ENCODE measurements at places on chromosomes 4 and X.

DNA sequence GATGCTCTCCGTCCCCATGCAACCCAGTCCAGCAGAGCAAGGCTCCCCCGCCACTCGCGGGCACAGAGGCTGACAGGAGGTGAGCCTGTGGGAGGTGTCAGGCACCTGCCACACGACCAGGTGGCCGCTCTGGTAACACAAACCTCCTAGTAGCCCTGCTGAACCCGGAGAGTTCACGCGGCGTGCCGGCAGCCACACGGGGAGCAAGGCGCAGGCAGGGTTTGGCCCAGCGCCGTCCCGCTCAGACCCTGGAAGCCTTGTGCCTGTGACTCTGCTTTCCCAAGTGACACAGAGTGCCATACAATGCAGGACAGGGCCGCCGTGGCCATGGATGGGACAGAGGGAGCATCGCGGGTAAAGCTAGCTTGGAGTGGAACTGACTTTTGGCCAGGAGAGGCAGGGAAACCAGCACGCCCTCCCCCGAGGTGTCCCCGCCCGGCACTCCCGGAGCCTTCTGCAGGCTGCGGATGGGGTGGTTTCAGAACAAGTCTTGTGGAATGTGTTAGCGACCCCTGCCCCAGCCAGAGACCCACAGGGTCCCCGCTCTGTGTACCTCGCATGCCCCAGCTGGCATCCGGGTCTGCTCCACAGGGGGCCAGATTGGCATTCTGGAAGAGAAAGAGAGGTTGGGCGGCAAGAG lies 44.7 kb upstream of the AFAP1 start:
- no peak for DNase-seq

- DNase-seq = no peak
Measured at GRCh38 chrX:118198577-118198976, 82.0 kb upstream of the KLHL13 start.

DNA sequence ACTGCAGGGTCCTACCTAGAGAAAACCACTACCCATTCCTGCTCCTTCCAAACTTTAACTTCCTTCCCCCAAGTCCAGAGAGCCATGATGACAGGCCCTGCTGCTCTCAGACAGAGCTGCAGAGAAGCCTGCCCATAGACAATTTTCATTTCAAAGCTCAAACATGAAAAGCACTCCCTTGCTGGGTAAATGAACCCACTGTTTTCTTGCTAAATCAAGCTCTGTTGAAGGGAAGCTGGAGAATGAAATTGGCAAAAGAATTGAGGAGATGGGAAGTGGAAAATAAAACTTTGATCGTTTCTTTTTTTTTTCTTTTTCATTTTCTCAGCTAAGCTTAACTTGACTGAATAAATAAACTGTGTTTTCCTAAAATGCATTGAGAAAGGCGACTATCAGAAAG lies 331.1 kb upstream of the CPEB2 start:
- DNase-seq = no peak

DNA sequence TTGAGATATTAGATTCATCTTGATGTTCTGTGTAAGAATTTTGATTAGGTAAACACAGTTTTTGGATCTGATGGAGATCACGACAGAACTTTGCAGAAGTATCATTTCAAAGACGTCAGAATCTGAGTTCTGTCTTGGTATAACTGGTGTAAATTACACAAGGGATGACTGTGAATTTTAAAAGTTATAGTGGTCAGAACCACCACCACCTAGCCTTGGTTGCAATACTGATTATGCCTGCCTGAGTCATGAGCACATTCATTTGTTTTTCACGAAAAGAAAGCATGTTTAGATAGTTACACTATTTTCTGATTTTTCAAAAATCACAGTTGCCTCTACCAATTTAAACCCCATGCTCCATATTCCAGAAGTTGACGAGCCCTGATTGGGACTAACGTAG lies 54.8 kb downstream of the ZFX start:
- DNase-seq = peak; percentile 15

- no peak for DNase-seq
Measured at GRCh38 chrX:7054219-7055216, 93.0 kb upstream of the STS start.

- DNase-seq = no peak
Measured at GRCh38 chr4:138104284-138104680, 137.9 kb downstream of the SLC7A11 start.

- no peak for DNase-seq
Measured at GRCh38 chrX:151901826-151902225, 10.9 kb upstream of the MAGEA4 start.

GRCh38 chrX:10570601-10571000 lies 49.8 kb downstream of the MID1 start:
- DNase-seq = no peak

GRCh38 chr4:139144911-139145551 lies 32.0 kb downstream of the ELF2 start:
- DNase-seq = no peak

DNA sequence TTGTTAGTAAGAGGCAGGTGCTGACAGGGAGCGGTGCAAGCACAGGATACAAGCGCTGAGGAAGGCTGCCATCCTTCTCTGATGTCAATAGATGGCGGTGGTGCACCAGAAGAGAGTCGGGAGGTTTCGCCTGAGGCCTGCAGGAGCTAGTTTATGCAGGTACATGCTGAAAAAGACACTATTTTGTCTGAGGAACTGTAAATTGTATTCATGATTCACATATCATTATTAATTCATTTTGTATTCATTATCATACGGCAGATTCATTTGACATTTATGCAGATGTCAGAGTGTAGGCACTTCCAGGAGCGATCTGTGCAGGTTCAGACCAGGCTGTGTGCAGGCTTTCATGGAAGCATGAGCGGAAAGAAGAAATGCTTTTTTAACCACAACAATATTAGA lies 824.0 kb downstream of the STIM2 start:
- DNase-seq = peak; percentile 71

GRCh38 chr4:130031858-130032257 lies 935.9 kb downstream of the C4orf33 start:
- no peak for DNase-seq

DNA sequence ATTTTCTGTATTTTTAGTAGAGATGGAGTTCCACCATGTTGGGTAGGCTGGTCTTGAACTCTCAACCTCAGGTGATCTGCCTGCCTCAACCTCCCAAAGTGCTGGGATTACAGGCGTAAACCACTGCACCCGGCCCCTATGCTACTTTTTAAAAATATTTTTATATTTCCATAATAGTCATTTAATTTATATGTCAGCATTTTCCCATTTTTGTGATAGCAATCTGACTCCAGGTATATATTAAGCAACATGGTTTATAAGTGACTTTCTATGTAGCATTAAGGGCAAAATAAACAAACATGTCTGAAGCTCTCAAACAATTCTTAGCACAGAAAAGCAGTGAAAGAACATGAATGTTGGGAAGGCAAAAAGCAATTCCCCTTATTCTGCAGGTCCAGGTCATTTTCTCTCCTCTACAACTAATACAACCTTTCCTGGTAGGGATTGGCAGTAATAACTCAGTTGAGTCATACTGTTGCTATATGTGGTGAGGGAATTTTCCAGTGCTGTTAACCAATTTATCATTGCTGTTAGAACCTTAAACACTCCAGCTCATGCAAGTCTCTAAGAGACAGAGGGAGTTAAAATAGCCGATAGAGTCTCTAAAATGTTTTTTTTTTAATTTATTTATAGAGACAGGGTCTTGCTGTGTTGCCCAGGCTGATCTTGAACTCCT lies 24.0 kb downstream of the SMIM14 start:
- DNase-seq = peak; percentile 69

DNA sequence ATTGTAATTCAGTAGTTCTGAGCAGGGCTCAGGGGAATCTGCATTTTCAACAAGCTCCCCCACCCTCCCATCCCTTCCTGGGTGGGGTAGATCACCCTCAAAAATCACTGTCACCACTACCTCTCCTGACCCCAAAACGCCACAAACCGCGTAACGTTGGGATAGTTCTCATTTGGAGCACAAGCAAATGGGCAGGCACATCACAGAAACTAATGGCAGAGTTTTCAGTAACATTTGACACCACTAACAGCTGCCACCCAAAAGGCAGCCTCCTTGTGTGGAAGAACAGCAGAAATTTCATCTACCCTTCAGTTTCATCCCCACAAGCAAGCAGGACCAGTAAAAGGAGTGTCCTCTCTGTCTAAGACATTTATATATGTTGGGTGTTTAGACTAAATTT lies 132.7 kb downstream of the PALLD start:
- no peak for DNase-seq

- DNase-seq = no peak
Measured at GRCh38 chrX:69627744-69628143, 11.8 kb downstream of the EDA start.

GRCh38 chrX:51484616-51485015 lies 11.8 kb downstream of the NUDT11 start:
- DNase-seq = no peak

DNA sequence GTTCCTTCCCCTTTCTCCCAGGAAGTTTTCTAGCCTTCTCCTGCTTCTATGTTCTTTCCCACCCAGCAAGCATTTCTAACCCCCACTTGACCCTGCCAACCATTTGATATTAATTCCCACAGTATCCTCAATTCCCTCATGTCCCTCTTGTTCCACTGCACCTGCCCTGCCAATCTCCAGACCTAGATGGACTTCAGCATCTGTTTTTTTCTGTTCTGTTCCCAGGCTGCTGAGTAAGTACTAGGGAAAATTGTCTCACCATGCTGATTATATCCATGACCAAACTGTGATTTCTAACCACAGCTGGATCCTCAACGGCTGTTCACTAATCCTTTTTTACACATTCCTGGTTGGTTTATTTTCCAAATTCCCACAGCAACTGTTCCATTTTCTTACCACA lies 37.7 kb downstream of the CLCN5 start:
- no peak for DNase-seq

GRCh38 chr4:3290476-3290875 lies 2.3 kb upstream of the RGS12 start:
- no peak for DNase-seq

- DNase-seq = no peak
Measured at GRCh38 chrX:2917767-2918166, 11.4 kb downstream of the ARSD start.

DNA sequence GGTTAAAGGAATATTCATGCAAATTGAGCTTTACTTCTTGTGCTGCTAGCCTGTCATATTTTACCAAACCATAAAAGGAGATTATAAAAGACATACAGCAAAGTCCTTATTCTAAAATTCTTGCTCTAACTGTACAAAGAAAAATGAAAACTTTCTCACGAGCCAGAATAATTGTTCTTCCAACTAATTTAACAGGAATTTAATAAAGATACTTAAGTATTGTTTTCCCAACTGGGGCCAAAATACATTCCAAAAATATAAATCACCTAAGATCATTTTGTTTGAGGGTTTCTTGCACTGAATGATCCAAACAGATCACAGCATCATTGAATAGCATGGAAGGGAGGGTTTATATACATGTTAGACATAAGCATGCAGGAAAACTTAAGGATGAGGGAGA lies 127.1 kb upstream of the PCDH18 start:
- no peak for DNase-seq

DNA sequence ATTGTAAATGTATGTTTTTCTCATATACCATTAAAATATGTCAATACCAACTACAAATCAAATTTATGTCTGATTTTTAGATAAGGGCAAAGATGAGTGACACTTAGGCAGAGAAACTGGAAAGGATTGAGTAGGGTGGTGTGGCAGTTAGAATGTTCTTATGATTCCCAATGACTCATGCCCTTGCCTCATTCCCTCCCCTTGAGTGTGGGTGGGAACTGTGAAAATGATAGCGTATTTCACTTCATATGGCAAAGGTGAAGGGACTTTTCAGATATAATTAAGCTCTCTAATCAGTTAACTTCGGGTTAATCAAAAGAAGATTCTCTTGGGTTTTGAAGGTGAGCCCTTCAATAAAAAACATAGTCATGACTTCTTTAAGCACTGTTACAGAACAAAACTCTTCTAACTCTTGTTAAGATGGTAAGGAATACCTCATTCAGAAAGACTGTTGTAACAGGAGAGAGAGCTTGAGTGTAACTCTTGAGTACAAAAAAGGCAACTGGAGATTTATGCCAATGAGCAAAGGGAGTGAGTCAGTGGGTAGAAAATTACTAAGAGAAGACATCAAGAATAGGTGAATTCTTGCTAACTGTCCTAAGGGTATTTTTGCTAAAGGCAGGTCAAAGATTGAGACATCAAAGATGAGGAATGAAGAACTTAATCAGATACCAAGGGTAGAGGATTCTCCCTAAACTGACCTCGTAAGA lies 329.5 kb downstream of the KCTD8 start:
- DNase-seq = peak; percentile 27

DNA sequence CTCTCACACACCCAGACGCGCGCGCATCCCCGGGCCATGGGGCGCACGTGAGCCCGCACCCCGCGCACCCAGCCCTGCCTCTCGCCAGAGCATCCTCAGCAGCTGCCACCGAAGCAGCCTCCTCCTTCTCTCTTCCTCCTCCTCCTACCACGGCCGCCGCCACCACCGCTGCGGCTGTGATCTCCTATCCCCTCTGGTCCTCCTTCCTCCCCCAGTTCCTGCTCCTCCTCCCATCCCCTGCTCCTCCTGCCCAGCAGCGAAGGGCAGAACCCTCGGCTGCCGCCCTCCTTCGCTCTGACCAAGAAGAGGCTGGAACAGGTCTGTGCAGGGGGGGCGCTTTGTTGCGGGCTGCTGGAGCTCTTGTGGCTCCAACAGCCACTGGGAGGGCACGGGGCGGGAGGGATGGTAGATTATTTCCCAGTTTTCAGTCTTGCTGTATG lies 148.7 kb upstream of the CHRDL1 start:
- no peak for DNase-seq

DNA sequence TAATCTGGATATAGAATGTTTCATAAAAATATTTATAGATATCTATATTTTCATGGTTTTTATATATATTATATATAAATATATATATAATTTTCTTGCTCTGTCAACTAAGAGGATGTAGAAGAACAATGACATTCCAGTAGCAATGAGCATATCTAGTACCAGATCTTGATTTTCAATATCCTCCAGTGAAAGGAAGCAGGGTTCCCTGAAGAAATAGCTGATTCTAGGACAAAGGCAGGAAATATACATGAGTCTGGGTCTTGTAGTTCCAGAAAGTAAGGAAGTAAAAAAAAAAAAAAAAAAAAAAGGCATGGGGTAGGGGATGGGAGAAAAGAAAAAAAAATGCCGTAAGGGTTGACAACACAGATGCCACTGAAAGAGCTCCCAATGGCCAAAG lies 241.4 kb downstream of the RASL11B start:
- no peak for DNase-seq

DNA sequence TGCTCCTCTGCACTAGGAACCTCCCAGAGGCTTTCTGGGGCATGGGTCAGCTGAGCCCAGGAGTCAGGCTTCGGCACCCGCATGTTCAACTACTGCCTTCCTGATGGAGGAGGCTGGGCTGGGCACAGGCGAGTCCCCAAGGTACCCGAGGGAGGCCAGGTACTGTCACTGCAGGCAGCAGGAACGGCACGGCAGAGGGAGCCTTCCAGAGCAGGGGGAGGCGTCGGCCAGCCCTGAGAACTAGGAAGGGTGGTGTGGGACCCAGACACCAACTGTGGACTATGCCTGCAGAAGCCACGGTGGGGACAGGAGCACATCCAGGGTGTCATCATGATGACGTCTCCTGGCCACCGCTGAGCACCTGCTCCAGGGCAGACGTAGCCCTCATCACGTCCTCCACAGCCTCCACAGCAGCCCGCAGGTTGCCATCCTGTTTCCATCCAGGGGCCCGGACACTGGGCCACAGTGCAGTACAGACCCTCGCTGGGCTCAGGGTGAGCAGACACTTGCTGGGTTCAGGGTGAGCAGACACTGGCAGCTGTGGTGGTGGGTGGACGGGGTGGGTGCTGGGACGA lies 40.8 kb downstream of the SORCS2 start:
- DNase-seq = no peak
